ENCODE measurements at places on chromosomes 2 and 18.

DNA sequence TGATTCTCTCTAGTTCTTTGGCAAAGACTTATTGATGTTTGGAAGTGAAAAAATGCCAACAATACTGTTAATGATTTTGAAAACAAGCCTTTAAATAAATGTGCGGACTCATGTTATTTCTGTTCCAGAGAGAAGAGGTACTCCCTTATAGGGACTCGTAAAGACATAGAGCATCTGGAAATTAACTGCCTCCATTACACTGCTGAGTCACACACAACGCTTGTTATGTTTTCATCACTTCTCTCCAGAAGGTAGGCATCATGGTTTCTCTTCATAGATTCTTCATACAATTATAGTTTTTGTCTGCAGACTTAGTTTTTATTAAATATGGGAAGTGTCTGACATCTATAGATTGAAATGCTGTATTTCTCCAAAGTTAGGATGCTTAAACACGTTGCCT is 302.5 kb upstream of the EPC2 start:
- no peak for DNase-seq

GRCh38 chr2:202290970-202291369 is 25.4 kb downstream of the NOP58 start:
- no peak for DNase-seq

DNA sequence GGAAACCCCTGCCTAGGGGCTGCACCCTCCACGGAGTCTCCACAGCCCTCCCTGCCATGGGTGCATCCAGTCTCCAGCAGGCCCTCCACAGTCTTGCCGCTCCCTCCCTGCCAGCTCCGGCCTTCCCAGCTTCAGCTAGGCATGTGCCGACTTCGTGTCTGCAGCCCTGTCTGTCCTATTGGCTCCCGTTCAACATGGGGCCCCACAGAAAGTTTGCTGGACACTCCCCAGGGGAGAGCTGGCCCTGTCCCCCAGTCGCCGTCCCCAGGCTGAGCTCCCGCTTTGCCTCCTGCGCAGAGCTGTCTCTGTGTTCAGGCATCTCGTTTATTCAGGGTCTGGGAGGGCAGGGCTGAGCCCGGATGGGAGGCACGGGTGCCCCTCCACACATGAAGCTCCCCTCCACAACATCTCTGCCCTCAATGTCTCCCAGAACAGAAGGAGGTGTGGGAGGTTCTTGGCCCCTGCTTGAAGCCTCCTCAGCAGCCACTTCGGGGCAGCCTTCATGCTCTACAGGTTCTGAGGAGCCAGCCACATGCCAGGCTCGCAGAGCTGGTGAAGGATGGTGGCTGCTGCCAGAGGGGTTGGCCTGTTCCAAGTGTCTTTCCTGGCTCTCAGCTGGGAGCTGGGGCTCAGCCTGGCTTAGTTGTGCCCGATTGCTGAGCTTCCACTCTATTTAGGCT is 120.1 kb upstream of the PXDN start:
- no peak for DNase-seq

DNA sequence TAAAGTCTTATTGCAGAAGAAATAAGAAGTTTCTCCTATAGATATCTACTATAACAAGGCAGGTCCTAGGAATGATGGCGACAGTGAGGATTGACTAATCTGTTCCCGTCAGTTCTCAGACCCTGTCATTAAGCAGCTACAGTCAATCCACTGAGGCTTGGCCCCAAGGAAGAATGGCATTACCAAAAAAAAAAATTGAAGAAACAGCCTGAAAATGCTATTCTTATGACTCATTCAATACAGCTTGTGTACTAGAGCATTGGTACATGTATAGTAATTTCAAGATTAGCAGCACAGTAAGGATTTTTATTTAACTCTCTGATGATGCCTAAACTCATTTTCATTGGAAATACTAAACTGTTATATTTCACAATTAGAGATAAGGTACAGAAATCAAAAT is 1096.1 kb upstream of the NXPH2 start:
- DNase-seq: no peak

GRCh38 chr2:3500326-3500899 is 18.9 kb downstream of the ADI1 start:
- DNase-seq: peak; percentile 43

DNA sequence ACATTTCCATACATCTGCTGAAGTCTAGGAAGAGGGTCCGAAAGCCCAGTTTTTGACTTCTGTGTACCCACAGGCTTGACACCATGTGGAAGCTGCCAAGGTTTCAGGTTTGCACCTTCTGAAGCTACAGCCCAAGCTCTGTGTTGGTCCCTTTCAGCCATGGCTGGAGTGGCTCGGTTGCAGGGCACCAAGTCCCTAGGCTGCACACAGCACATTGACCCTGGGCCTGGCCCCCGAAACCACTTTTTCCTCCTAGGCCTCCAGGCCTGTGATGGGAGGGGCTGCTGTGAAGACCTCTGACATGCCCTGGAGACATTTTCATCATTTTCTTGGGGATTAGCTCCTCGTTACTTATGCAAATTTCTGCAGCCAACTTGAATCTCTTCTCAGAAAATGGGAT is 55.7 kb downstream of the CCDC141 start:
- no peak for DNase-seq

- DNase-seq: no peak
Measured at GRCh38 chr2:62938126-62938525, 112.5 kb upstream of the OTX1 start.

- DNase-seq: peak; percentile 75
Measured at GRCh38 chr2:230713331-230714135, 891 bp downstream of the CAB39 start.

GRCh38 chr2:96512341-96512740 is 7.2 kb upstream of the NEURL3 start:
- peak; percentile 33 for DNase-seq

DNA sequence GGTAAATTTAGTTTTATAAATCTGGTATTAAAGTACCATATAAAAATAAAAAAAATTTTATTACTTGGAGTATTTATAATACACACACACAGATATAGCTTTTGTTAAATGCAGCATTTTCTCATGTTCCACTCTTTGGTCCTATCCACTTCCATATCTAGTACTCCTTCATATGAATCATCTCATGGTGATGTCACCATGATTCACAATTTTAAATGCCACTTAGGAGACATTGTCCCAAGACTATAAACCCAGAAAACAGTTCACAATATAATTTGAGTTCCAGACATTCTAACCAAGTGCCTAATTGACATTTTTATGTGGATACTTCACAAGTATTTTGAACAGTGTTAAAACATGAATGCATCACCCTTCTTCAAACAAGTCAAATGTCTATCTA is 1398.3 kb downstream of the DSC3 start:
- no peak for DNase-seq

DNA sequence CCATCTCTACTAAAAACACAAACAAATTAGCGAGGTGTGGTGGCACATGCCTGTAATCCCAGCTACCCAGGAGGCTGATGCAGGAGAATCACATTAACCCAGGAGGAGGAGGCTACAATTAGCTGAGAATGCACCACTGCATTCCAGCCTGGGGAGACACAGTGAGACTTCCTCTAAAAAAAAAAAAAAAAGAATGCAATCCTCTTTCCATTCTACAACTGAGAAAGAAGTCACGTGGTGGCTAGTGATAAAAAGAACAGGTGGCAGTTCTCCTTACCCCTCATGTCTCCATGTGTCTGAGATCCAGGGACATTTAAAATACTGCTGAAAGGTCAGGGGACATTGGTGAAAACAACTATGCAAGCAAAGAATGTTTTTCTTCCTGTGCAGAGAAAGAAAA is 24.4 kb upstream of the GPR39 start:
- DNase-seq: no peak

- DNase-seq: no peak
Measured at GRCh38 chr18:22346401-22346952, 71.2 kb downstream of the CTAGE1 start.

- no peak for DNase-seq
Measured at GRCh38 chr2:163612332-163612731, 123.5 kb downstream of the FIGN start.

GRCh38 chr2:85744741-85745601 is 8.8 kb upstream of the ATOH8 start:
- no peak for DNase-seq

DNA sequence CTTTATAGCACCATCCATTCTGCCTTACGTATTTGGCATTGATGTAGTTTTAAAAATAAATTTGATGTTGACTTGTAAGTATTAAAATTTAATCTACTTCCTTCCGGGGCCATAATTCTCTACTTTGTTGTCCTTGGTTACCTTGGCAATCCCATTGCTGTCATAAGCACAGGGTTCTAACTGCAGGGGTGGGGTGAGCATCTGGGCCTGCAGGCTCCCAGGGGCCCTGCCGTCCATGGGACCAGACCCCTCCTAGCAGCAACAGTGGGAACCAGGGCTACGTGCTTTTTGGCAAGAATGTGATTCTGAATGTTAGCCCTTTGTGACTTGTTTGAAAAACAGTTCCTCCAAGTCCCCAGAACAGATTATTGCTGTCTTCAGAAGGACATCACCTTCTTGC is 4.9 kb downstream of the ASAP2 start:
- DNase-seq: no peak

All from activated CD8-positive, alpha-beta memory T cell treated with anti-CD3 and anti-CD28 coated beads for 24 hours (primary cell).